ENCODE measurements at places on chromosomes 13 and 19.

DNA sequence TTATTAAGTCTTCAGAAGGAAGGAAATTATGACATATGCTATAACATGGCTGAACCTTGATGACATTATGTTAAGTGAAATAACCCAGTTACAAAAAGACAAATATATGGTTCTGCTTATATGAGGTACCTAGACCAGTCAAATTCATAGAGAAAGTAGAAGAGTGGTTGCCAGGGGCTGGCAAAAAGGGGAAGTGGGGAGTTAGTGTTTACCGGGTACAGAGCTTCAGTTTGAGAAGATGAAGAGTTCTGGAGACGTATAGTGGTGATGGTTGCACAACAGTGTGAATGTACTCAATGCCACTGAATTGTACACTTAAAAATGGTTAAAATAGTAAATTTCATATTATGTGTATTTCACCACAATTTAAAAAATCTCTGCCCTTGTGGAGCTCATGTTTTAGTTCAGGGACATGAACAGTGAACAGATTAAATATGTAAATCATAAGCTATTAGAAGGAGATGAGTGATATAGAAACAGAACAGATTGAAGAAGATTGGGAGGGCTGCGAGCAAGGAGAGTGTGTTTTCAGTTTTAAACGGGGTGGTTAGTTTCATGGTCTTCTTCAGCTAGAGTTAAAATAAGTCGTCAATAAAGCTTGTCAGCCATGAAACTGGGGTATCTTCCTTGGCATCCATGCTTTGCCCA lies 355.2 kb downstream of the KCNRG start:
- no peak for DNase-seq

GRCh38 chr13:64083396-64083795 lies 2667.7 kb upstream of the PCDH20 start:
- no peak for DNase-seq

- peak; percentile 66 for DNase-seq
These were observed 463 bp upstream of the TSC22D1 start for GRCh38 chr13:44576351-44577235.

DNA sequence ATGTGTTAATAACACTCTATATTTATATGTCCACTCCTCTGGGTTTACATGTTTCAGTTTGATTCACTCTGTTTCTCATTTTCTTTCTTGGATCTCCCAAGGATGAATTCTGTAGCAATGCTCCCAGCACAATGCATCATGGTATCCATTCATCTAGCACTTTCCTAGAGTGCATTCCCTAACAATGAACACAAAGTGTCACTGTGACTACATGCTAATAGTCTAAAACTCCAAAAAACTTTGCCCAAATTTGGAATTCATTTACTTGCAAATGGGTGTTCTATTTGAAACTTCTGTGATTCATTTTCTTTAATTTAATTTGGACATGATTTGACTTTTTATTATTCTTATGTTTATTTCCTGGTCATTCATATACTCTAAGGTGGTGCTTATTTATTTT lies 286.3 kb downstream of the POU4F1 start:
- DNase-seq: no peak

- DNase-seq: no peak
These were observed 2.6 kb downstream of the NR1H2 start for GRCh38 chr19:50378863-50379236.

DNA sequence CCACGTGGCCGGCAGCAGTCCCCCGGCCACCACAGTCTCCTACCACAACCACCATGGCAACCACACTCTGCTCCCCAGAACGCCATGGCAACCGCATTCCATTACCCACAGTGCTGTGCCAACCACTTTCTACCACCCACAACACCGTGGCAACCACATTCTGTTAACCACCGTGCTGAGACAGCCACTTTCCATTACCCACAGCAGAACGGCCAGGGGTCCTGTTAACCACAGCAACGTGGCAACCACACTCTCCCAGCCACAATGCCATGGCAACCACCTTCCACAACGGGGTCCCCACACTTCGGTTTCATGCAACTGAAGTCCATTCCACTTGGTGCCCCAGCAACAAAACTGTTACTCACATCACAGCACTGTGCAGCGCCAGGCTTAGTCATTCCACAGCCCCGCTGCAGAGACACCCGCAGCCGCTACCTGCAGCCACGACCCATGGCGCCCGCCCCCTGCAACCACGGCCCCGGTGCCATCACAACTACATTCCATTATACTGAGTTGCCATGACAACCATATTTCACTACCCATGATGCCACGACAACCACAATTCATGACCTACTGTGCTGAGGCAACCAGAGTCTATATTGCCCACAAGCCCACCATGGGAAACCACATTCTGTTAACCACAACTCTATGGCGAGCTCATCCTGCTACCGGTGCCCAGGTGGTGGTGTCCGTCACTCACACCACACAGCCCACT lies 10.0 kb downstream of the DPF1 start:
- DNase-seq: no peak

- peak; percentile 89 for DNase-seq
These were observed 6.4 kb downstream of the AXL start for GRCh38 chr19:41225238-41226052.

DNA sequence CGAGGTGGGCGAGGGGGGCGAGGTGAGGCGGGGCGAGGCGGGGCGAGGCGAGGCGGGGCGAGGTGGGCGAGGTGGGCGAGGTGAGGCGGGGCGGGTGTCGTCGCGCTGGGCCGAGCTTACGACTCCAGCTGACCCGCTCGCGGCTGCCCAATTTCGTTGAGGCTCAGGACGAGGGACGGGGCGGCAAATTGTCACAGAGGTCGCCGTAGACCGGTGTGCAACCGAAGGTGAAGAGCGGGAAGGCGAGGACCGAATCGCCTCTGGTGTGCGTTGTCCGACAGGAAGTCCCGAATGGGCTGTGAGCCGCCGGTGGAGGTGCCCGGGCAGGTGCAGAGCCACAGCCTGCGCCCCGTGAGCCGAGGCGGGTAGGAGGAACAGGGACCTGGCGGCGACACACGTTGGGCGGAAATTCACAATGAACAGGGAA lies at the start of gene LACC1:
TSS of gene LACC1 (plus strand) at position 150 of the 427 bp plus-strand sequence. CDS start 1,082 bp downstream, outside the sequence.
- DNase-seq: peak; percentile 75

DNA sequence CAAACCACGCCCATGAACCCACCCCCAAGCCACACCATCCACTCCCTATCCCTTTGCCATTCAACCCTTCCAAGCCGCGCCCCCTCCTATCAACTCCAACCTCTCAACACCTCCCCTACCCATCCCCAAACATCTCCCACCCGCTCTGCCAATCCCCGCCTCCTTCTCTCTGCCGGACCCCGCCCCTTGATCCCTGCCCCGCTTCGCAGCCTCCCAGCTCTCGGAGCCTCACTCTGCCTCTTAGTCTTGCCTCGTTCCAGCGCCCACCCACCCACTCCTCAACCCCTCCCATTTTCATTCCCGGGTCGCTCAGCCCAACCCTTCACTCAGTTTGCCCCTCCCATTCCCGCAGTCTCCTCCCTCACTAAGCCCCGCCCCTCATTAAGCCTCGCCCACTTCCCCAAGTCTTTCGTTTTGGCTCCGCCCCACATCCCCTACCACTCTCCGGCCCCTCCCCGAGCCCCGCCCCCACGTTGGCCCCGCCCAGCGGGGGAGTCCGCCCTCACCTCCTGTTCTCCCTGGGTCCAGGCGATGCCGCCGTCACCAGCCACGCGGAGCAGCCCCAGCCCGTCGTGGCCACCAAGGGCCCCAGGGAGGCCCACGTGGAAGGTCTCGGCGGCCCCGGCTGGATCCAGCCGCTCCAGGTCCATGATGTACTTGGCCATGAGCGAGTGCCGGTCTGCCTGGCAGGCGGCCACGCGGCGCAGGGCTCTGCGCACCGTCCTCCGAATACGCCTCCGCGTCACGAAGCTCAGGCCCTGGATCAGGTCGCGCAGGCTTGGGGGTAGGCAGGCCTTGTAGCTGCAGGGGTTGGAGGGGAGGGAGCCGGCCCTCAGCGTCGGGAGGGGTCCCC lies 5.7 kb downstream of the JAK3 start:
- peak; percentile 94 for DNase-seq

GRCh38 chr13:101383595-101383994 lies 32.7 kb downstream of the NALCN start:
- DNase-seq: no peak

DNA sequence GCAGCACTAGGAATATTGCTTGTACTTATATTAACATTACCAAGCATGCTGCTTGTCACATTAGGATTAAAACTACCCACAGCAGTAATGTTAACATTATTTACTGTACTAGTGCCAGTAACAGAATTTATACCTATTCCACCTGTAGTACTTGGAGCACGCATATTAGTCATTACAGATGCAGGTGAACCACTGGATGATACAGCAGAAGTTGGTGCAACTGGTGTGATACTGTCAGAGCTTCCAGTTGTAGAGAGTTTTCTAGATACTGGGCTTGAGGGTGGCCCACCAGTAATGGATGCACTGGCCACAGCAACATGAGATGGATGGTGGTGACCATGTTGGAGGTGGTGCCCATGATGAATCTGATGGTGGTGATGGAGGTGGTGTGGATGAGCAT lies 1.1 kb downstream of the TSC22D1 start:
- DNase-seq: no peak

GRCh38 chr13:27622881-27623280 lies 1.2 kb downstream of the POLR1D start:
- no peak for DNase-seq

GRCh38 chr13:40024967-40025714 lies 369.7 kb downstream of the COG6 start:
- DNase-seq: no peak

- no peak for DNase-seq
These were observed 873.8 kb downstream of the SLITRK6 start for GRCh38 chr13:84925443-84925842.

All from sigmoid colon (tissue), 7 donors.